Activated effector memory CD4-positive, alpha-beta T cell treated with anti-CD3 and anti-CD28 coated beads, Interleukin-2, amount 50 U/mL, for 16 hours (primary cell): ENCODE measurements at places on chromosomes 12 and 14.

DNA sequence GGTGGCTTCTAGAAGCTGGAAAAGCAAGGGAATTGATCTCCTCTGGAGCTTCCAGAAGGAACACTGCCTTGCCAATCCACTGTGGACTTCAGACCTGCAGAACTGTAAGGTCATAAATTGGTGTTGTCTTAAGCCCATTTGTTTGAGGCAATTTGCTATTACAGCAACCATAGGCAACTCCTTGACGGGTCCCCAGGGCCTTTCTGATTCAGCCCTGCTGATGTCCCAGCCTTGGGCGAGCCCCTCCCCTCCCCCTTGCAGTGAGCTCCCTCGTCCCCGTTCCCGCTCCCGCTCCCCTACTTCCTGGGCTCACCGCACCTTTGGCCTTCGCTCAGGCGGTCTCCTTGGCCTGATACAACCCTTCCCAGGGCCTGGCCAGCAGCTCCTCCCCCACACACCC is 18.9 kb upstream of the DIO3 start:
- no peak for DNase-seq

- DNase-seq = no peak
Measured at GRCh38 chr14:36019126-36019525, 157.4 kb downstream of the PTCSC3 start.

DNA sequence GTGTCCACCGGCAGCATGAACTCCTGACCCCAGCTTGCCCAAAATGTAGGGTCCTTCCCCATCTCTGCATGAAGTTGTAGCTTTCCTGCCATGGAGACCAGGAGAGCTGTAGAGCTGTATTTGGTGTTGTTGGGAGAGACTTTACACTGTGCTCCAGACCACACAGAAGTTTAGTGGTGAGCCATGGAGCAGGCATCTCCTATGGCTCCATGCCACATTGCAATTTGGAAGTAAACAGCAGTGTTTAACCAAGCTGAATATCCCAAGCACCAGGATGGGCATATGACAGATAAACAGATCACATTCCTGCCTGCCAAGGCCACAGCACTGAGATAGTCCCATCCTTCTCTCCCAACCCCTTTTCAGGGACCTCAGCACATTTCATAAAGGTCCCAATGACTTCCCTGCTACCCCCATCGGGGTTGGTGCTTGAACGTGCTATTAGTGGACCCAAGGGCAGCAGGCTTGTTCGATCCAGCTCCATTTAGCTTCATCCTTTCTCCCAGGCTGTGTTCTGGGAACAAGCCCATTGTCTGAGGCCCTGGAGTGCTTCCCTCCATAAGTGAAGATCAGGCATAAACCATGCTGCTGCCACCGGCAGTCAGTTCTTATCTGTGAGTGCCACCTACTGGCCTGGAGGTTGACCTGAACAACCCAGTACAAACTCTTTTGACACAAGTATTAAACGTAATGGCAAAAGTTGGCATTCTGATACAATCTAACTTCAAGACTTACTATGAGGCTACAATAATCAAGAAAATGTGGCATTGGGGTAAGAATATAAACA is 172.3 kb upstream of the ATXN7L3B start:
- DNase-seq = no peak

GRCh38 chr14:74135426-74135825 is 50.7 kb downstream of the LIN52 start:
- no peak for DNase-seq

DNA sequence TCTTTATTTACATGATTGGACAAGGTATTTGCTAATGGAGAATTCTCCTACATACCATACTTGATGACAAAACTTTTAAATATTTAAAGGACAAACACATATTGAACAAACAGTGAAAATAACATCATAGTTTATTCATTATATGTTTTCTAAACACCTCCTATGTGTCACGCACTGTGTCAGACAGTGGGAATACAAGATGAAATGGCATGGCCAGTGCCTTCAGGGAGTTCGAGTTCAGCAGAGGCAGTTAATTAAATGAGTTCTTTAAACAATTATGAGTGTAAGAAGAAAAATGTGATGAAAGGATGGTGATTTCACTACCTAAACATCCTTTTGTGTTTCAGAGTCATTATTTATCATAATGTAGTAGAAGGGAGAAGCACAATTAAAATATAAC is 159.8 kb downstream of the KCNH5 start:
- no peak for DNase-seq

- no peak for DNase-seq
Measured at GRCh38 chr12:59689776-59690175, 93.9 kb downstream of the SLC16A7 start.

GRCh38 chr12:64691795-64692583 is 67.2 kb downstream of the GNS start:
- DNase-seq = no peak

GRCh38 chr12:80778005-80778541 is 61.4 kb downstream of the MYF5 start:
- DNase-seq = no peak

DNA sequence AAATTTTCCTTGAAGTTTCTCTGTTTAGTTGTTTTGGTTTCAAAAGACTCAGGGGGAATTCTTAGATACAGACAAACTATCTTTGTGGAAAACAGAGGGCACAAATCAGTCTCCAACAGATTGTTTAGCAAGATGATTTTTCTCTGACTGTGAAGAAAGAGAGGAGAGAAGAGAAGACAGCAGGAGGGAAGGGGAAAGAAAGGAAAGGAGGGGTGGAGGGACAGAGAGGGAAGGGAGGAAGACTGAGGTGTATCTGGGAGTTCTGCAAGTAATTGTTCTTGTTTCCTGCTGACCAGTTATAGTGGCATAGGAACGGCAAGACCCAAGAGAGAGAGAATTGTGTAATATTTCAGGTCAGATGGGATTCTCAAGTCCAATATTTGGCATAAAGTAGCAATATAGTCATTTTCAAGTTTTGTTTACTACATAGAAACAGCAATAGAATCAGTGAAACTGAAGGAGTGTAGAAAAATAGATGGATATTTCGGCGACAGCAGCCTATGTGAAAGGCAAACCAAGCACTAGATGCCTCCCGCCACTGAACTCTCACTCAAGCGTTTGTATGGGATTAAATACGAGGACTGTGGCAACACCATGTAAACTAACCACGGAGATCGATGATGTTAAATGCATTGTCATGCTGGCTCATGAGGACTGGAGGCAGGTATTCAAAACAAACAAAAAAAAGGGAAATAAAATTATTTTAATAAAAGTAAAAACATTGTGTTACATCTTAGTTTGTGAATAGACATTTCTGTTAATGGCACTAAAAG is 342.5 kb downstream of the SLC16A7 start:
- DNase-seq = no peak

- no peak for DNase-seq
Measured at GRCh38 chr14:87179936-87180335, 813.0 kb downstream of the GALC start.

DNA sequence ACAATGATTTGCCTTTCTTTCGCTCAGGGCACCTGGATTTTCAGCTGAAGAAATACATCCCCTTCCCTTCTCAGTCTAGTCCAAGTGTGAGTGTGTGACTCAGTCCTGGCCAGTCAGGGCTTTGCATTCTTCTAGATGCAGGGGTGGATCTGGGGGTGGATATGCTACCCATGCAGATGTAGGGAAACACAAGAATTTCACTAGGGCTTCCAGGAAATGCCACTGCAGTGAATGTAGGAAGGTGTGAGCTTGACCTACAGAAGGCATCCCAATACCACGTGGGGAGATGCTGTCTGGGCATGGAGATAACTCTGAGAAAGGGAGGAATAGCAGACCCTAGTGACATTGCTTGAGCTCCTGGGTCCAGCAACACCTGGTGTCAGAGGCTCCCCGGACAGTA is 404.2 kb downstream of the GLT1D1 start:
- no peak for DNase-seq

DNA sequence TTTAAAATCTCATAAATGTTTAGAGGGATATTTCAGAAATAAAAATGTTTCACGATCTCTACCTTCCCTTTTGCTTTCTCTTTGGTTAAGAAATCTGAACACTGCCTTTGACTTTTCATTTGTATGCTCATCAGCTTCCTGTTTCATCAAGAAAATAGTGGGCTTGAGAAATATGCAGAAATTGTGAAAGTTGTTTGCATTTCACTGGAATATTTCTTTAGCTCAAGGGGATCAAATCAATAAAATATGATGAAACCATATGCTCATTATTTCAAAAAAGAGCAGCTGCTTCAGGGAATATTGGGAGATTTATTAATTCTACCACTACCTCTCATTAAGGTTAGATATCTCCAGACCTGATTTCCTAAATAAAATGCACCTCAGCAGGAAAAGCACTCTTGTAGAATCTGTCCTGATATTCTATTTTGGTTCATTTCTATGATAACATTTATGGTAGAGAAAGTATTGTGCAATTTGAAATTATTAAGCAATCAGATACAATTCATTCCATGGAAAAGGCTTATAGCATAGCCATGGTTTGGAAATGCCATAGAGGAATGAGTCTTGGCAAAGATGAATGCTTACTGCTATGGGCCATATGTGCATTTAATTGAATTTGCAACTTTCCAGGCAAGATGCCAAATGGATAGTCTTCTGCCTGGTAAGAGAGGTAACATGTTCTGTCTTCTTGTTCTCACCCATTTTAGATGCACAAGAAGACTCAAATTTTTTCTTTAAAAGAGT is 212.6 kb upstream of the SLC16A7 start:
- DNase-seq = no peak

DNA sequence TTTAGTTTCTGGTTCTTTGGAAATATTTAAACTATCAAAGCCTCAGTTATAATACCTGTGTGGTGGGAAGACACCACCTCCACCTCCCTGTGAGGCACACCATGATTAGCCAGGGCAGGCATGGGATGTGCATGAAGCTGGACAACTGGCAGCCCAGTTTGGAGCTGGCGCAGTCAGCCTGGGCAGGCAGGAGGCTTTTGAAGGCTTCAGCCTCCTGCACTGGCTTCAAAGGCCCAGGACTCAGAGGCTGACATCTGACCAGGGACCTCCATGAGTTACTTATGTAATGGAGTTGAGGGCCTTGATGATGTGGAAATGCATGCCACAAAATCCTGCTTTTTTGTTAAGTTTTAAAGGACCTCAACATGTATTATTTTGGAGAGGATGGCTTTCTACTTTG is 30.3 kb downstream of the C14orf132 start:
- DNase-seq = no peak

- no peak for DNase-seq
Measured at GRCh38 chr12:65093606-65094005, 27.5 kb downstream of the WIF1 start.

- DNase-seq = no peak
Measured at GRCh38 chr14:89166633-89167032, 250.4 kb downstream of the FOXN3 start.

GRCh38 chr12:104737791-104738301 is 220.2 kb downstream of the SLC41A2 start:
- DNase-seq = no peak

GRCh38 chr14:45970621-45971020 is 681.0 kb downstream of the RPL10L start:
- no peak for DNase-seq

- DNase-seq = no peak
Measured at GRCh38 chr14:81416981-81417380, 16.9 kb upstream of the STON2 start.

DNA sequence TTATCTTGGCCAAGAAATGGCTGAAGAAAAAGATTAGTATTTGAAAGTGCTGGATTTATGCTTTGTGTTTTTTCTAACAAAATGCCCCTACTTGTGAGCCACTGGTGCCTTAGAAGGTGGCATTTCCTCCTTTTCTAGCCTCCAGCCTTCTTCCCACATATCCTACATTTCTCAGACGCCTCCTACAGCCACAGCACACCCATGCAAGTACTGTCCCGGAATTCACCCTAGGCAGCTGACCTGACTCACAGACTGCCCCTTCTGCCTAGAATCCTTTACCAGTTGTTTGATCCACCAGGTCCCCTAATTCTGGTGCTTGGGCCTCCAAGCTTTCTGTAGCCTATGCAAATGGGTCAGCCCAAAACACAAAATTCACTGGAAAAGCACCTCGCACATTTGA is 166.0 kb downstream of the FOXN3 start:
- no peak for DNase-seq

GRCh38 chr14:72024504-72024903 is 92.3 kb downstream of the RGS6 start:
- no peak for DNase-seq

DNA sequence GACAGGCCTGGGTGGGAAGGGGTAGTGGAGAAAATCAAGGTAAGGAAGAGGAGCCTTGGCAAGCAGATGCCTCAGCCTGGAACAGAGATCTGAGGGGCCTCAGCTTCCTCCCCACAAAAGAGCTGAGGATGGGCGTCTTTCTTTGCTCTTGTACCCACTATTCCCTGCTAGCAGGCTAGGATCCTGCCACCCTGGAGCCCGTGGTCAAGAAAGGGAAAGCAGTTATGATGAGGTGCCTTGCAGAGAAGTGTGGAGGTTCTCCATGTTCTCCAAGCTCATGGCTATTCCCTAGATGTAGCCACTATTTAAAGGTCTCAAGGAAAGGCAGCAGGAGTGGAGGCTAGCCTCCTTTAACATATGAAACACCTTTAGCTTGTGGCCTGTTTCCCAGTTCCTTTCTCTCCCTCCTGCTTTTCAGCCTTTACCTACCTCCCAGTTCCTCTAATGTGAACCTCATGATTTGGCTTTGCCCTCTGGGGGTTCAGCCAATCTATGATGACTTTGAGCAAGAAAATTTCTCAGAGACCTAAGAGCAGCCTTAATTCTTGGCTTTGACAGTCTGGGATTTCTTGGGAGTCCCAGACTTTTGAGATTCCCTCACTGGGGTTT is 1.1 kb downstream of the IKZF4 start:
- DNase-seq = no peak

- no peak for DNase-seq
Measured at GRCh38 chr12:106736051-106736957, 38.2 kb upstream of the RIC8B start.

DNA sequence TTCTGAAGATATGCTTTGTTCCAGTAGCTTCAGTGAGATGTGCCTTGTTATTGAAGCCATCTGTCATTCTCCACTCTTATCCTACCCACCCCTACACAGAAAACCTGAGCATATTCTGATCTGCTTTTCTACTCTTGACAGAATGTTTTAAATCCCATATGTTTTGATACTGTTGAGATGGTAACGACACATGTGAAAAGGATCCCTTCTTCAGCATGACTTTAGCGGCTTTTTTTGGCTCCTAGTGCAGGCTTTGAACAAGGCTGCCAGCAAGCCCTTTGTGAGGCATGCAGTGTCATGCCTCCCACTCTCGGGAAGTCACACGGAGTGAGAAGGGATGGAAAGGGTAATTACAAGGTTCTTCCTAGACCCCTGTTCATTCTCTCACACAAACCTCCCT is 228.8 kb upstream of the RGS6 start:
- no peak for DNase-seq

- no peak for DNase-seq
Measured at GRCh38 chr12:113514602-113515001, 42.9 kb upstream of the LHX5 start.

DNA sequence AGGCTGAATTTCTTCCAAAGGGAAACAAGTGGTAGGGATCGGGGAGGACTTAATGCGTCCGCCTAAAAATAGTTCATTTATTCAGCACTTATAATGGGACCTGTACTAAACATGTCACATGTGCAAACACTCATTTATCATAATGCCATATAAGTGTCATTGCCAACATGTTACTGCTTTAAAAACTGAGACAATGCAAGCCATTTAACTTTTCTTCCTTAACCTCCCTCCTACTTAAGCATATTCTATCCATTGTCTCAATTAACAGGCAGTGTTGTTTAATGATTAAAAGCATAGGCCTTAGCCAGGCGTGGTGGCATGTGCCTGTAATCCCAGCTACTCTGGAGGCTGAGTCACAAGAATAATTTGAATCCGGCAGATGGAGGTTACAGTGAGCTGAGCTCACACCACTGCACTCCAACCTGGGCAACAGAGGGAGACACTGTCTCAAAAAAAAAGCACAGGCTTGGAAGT is 13.5 kb upstream of the SCFD1 start:
- DNase-seq = no peak
